ENCODE measurements at places on chromosomes 4 and X.

GRCh38 chr4:158826057-158826456 is 57.2 kb downstream of the FNIP2 start:
- no peak for DNase-seq

GRCh38 chr4:55050418-55050950 is 74.9 kb downstream of the KDR start:
- DNase-seq, result no peak

DNA sequence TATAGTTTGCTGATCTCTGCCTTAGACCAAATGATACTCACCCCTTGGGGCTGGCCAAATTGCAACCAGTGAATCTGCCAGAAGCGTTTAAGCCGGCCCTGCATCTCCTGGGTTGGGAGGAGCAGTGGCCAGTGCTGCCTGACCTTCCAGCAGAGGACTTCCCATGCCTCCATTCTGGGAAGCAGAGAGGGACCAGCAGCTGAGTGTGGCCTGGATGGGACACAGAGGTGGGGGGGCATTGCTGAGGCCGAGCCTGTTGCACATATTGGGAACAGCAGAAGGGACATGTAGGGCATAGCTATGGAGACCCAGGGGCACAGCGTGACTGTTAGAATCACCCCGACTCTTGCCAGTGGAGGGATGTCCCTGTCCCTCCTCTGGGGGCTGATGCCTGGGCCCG is 93.3 kb downstream of the CPZ start:
- DNase-seq, result no peak

DNA sequence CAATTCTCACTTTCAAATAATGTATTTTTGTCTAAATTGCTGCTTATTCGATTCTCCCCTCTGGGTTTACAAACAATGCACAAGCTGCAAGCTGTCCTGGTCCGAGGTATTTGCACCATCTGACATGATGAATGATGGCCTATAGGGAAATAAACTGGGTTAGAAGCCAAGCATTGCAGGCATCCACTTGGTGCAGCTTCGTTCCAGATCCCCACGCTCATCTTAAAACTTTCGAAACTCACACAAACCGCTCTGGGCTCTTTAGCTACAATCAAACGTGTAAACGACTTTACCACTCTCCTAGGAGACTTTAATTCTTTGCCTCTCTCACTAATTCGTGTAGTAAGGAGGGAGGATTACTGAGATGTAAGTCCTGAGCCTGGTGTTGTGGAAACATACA is 19.0 kb downstream of the PHKA2 start:
- DNase-seq, result no peak

- no peak for DNase-seq
These were observed 52.4 kb downstream of the ENPP6 start for GRCh38 chr4:184165291-184165690.

GRCh38 chr4:185421366-185422124 is 4.2 kb downstream of the UFSP2 start:
- no peak for DNase-seq

DNA sequence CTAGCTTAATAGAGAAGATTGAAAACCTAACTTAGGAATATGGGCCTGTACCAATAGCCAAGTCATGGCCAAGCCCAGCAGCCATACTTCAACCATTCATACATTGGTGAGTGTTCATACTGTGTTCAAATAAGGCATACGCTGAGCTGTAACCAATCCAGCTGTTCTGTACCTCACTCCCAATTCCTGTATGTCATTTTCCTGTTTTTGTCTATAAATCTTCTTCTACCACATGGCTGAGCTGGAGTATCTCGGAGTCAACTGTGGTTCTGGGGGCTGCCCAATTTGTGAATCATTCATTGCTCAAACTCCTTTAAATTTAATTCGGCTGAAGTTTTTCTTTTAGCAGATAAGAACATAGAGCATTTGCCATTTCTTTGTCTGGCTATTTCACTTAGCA is 195.3 kb upstream of the ANKRD50 start:
- DNase-seq, result no peak

DNA sequence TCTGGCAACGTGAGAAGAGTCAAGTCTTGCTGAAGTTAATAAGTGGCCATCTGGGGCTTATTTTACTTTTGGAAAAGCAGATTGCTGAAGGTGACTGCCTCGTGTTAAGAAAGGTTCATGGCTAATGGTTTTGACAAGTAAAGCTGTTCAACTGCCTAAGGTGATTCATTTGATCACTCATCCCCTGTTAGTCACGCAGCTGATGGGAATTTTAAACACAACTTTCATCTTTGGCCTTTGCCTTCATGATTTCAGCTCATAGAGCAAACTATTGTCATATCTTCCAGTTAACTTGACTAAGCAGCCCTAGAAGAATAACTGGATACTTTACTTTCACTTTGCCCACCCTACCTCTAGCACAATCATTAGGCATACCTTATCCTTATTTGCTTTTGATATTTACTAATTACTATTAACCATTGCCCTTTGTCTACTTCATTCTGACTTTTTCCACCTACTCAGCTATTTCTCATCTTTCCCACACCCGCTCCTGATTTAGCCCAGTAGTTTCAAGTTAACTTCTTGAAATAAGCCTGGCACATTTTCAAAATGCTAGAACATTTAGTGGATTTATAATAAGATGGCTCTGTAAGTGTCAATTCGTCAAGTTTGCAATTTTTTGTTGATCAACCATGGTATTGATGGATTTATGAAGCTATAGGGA is 170.6 kb upstream of the S100G start:
- DNase-seq, result no peak

DNA sequence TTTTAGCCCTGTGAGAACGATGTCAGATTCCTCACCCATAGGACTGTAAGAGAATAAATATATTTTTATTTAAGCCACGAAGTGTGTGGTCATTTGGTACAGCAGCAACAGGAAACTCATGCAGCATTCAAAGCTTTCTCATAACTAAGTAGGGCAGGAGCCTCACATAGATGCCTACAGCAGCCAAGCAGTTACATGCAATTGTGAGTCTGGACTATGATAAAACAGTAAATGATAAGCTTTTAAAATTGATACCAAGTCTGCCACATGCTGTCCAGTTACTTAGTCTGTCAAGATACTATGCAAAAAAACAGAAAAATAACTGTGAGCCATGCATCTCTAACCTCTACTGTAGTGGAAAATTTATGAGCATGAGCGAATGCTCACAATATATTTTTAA is 359.6 kb downstream of the HS3ST1 start:
- no peak for DNase-seq

DNA sequence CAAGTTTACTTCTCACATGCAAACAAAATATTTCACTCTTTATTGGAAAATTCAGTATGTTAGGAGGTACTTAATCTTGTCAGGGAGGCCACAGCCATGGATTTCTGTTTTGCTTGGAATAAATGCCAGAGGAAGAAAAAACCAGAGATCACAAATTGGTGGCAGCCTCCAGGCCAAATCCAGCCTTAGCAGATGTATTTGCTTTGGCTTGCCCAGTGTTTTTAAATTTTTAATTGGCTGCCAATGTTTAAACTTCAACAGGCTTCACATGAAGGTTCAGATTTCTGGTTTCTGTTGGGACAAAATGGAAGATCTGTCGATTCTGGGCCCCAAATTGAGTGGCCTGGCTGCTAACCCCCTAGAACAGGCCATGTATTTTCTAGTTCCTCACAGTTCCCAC is 19.2 kb downstream of the YY2 start:
- no peak for DNase-seq

- no peak for DNase-seq
These were observed 297.8 kb downstream of the ANK2 start for GRCh38 chr4:113347245-113347644.

DNA sequence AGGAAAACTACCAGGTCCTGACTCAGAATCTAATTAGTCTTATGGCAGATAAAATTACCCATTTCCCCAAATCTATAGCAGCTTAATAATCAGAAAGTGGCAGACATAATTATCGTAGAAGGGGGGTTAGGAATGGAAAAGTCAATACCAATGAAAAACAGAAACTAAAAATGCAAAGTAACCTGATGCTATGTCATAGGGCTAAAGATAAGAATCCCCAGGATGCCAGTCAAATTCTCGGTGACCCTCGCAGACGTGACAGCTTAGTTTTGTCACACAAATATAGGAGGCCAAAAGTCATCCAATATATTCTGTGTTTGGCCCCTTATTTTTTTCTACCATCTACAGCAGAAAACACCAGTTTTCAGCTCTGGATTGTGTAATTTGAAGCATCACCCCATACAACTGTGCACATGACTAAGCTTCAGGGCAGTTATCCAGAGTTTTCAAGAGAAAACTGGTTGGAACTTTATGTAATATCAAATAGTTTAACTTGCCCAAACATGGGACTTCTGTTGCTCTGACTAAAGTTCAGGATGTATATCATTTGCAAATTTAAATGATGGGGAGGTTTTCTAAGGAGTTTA is 30.9 kb downstream of the RASSF6 start:
- DNase-seq, result no peak

- no peak for DNase-seq
These were observed 6.2 kb upstream of the SETD7 start for GRCh38 chr4:139562067-139562684.

DNA sequence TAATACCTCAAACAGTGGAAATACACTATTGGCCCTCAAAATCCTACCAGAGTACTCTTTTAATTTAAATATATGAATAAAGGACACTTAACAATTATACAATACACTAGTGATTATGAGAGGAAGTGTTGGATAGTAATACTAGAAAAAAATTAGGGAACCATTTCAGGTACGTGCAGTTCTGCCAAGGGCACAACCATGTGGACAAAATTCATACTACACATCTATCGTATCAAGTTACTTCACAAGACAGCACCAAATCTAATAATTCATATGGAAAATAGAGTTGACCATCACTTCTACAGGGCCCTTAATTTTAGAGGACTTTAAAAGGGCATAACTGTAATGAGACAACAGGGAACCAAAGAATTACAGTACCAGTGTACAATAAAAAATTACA is 69.2 kb upstream of the ZCCHC13 start:
- no peak for DNase-seq

- no peak for DNase-seq
These were observed 81.4 kb downstream of the MTNR1A start for GRCh38 chr4:186473933-186474332.

DNA sequence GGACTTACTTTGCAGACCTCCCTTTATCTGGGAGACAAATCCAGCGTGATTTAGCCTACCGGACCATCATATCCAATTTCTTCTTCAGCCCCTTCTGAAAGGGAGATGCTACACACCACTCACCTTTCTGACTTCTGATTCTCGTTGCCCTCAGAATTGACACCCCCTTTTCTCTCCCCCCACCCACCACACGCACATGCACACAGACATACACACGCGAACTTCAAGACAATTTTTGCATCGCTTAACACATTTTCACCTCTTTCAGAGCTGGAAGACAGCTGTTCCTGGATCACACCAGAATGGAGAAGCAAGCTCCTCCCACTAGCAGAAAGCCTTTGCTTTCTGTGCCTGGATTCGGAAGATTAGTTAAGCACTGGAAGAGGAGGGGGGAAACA is 1.0 kb upstream of the SNCA start:
- no peak for DNase-seq

DNA sequence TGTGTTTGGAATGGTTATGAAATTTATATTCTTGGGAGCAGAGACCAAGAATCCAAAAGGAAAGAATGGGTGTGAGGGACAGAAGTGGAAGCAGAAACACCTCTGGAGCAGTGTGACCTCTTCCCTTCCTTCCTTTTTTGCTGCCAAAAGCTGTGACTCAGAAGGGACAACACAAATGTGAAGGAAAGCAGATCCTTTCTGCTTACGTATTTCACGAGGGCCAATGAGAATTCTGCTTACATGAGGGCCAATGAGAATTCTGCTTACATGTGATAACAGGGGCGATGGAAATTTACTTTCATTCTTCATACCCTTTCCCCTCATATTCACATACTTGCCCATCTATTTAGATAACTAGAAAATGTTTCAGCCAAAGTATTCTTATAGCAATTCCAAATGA is 404.6 kb downstream of the PRDM5 start:
- no peak for DNase-seq

GRCh38 chrX:118254611-118255010 is 91.3 kb upstream of the WDR44 start:
- no peak for DNase-seq
